ENCODE measurements at places on chromosomes 2 and 18.
A peak's percentile ranks its signal among the peaks of the same experiment; 100 is the strongest.

DNA sequence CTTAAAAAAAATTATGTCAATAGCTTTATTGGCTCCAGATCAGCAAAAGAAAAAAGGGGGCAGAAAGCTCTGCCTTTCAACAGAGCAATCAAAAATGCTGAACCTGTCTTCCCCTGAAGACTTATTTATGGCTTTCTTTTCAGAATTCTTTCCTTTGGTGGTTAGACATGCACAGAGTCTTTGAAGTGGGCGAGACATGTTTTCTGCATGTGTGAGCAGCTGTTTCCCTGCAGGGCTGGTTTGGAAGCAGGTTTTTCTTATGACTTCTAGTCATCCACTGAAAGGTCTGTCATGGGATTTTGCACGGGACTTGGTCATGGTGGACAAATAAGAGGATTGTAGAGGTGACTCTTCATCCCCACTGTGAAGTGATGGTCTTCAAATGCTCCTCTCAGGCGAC lies 160.3 kb downstream of the VAPA start:
- peak; percentile 83 for DNase-seq

- DNase-seq = no peak
Measured at GRCh38 chr2:129129087-129129486, 810.4 kb upstream of the HS6ST1 start.

GRCh38 chr2:73414696-73415095 lies 29.1 kb downstream of the ALMS1 start:
- DNase-seq = no peak

- DNase-seq = no peak
Measured at GRCh38 chr18:34595690-34596089, 114.4 kb upstream of the DTNA start.

DNA sequence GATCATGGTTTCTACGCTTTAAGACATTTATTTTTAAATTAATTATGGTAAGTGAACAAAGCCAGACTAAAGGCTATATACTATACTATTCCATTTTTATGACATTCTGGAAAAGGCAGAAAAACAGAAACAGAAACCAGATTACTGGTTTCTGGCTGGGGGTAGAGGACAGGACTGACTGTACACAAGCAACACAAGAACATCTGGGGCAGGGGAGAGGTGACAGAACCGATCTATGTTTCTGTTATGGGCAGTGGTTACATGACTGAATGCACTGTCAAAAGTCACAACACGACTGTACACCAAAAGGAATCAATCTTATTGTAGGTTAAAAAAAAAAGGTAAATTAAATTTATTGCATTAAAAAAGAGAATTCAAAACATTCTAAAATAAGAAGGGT lies 64.7 kb downstream of the PTPN2 start:
- no peak for DNase-seq

GRCh38 chr18:2969695-2970094 lies 43.2 kb downstream of the LPIN2 start:
- no peak for DNase-seq

DNA sequence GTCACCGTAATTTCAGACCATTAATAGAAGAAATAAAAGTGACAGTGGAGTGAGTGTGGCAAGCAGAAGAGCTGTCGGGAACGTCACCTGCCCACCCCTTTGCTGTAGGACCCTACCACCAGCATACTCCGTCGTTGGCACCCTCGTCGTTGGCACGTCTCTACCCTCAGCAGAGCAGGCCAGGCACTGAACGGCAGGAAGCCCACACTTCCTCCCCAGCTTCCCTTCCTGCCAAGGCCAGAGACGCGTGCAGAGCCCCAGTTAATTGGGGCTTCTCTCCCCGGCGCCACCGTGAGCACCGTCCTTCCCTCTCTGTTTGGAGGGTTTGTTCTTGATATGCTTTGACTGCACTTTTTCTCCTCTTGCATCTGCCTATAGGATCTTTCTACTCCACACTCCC lies 27.0 kb upstream of the NFATC1 start:
- DNase-seq = peak; percentile 63

DNA sequence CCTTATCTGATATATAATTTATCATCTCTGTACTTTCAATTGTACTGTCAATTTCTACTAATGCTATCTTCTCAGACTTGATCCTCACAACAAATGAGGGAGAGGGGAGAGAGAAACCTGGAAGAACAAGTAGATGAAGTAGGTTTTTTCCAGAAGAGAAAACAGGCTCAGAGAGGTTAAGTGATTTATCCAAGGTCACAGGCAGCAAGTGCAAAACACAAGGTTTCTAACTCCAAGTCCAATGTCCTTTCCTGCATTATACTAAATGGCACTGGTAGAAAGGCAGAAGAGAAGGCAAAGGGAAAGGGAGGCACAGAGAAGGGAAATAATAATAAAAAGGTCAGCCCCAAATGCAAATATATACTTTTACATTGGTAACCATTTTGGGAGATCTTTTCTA lies 7.5 kb downstream of the MEX3C start:
- DNase-seq = no peak

GRCh38 chr2:58714238-58714637 lies 473.1 kb upstream of the FANCL start:
- DNase-seq = no peak

DNA sequence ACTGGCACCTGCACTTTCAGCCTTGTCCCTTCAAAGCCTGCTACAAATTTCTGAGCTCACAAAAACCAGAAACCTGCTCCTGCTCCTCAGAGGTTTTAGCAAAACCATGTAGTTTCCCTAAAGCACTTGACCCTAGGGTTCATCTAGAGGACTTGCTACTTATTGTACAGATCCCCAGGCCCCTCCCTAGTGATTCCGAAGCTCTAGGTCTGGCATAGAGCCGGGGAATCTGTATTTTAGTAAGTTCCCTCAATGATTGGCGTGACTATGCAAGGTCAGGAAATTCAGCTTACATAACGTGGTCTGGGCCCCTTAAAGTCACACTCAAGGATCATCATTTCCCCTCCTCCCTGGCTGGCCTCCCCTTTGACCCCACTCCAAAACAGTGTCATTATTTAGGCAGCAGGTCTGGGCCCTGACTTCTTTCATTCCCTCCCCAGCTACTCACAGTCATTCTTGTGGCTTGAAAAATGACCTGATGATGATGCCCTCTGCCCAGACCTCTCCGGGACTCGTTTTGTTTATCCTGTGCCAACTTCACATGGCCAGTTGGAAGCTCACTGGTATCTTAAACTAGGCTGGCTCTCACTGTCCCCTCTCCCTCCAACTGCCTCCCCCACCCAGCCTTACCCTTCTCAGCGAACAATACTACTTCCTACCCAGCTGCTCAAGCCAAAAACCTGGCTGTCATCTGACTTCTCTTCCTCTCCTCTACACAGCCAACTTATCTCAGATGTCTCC lies 36.0 kb downstream of the WDFY1 start:
- no peak for DNase-seq

DNA sequence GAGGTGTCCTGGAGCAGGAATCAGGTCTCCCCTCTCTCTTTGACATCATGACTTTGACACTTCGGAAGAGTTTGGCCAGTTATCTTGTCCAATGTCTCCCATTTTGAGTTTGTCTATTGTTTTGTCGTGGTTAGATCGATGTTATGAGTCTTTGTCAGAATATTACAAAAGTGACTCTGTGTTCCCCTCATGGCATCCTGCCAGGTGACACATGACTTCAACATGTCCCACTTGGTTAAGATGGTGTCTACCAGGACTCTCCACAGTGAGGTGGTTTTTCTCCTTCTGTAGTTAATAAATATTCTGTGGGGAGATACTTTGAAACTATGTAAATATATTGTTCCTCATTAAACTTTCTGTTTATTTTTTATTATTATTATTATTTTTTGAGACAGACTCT lies 76.6 kb upstream of the BZW1 start:
- no peak for DNase-seq

GRCh38 chr2:197600306-197600705 lies 75.1 kb downstream of the RFTN2 start:
- DNase-seq = no peak

DNA sequence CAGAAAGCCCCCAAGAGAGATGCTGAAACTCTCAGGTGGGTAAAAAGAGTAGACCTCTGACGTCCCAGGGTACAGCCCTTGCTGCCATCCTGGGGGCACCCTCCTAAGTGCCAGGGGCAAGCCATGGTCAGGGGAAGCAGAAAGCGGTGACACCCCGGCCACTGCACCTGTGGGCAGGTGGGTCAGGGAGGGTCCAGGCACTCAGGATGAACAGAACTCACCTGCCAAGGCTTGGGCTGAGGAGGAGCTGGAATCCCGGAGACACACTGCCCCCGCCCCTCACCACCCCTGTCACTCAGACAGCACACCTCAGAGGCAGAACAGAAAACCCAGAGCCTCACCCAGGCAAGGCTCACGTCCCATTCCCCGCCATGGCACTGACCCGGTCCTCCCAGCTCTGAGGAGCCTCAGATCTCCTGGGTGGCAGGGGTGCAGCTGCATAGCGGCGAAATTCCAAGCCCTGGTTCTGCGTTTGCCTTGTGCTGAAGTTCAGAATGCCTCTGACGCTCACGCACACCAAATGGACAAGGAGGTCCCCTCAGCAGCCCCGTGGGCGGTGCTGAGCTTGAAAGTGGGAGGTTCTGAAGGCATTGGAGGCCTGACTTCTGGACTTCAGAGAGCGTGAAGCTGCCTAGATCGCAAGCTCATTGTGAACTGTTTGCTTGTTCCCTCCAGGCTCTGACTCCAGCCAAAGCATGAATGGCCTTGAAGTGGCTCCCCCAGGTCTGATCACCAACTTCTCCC lies 4.3 kb downstream of the GPR17 start:
- DNase-seq = no peak

DNA sequence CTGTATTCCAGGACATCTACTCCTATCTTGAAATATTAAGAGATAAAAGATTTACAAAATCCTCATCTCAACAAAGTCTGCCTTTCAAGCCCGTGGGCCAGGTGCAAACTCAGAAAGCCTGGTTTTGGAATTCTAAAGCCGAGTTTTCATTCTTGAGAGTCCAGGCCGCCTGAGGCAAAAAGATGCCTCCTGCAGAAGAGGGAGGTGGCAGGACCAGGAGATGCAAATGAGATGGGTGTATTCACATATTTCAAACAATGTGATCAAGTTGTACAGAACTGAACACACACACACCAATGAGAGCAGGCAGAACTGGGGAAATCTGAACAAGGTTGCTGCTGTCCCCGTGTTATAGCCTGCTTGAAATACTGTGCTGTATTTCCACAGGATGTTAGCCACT lies 7.7 kb upstream of the HS6ST1 start:
- no peak for DNase-seq

- DNase-seq = no peak
Measured at GRCh38 chr2:101200676-101201075, 49.5 kb upstream of the TBC1D8 start.

GRCh38 chr18:23972453-23972852 lies 42.1 kb upstream of the TTC39C start:
- no peak for DNase-seq

- DNase-seq = no peak
Measured at GRCh38 chr2:175097297-175097696, 70.7 kb downstream of the ATF2 start.

DNA sequence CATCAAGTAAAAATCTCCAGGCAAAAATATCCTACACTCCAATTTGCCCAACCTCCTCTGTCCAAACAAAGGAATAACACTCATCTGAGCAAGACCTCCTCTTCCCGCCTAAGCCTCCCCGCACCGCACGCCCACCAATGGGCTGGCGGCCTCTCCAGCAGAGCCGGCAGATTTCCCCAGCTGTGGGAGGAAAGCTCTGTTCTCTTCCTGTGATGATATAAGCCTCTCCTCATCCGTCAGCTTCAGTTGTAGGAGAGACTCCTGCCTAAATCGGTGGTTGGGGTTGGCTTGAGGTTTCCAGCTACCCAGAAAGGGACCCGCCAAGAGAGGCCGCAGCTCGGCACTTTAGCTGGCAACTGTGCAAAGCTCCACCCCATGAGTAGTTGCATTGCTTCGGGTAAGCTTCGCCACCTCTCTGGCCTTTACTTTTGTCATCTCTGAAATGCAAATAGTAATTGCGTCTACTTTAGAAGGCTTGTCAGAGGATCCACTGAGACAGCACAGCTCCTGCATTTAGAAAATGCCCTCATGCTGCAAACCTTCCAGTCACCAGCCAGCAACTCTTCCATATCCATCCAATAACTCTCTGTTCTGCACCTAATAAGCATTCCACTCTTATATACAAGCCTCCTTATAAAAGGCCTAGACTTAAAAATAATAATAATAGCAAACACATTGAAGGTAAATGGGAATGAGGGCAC lies 146.4 kb downstream of the MYT1L start:
- DNase-seq = no peak
